ENCODE measurements at places on chromosomes 3 and 15. TPM values are rescaled to one million over a fixed set of nuclear protein-coding genes. Genes with fewer than 3 reads are reported as not detected.

DNA sequence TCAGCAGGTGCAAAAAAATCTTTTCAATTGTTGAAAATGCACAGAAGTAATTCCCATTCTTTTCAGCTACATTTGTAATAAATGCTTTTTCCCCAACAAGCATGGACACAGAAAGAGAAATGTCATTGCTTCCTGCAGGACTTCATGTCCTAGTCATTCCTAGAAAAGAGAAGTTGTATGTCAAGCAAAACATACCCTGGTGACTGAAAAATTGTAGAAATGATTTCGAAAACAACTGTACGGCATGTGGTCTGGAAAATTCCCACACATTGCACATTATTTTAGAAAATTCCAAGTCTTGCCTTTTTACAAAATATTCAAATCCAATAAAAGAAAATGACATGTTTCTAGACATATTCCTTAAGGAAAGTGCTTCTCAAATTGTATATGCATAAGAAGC lies 50.4 kb upstream of the ALCAM start:
- DNase-seq = no peak

- no peak for DNase-seq
These were observed 64.4 kb downstream of the ABI3BP start for GRCh38 chr3:100928638-100929428.

DNA sequence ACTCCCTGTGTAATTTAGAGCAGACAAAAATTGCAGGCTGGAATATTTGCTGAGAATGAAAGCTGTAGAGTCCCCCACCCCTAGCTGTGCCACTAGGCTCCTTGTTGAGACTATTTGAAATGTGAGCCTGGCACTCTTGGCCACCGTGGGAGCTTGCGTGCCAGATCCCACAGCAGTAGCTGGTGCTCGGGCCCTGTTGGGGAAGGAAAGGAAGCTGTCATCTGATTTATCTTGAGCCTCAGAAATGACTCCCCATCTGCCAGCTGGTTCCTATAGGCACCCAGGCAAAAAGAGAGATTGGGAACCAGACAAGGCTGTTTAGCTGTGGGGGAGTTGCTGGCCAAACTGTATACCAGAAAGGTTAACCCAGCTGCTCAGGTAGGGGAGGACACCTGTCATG lies 23.4 kb upstream of the CLEC3B start:
- DNase-seq = no peak

GRCh38 chr3:82509106-82509842 lies 747.8 kb upstream of the GBE1 start:
- no peak for DNase-seq

- DNase-seq = no peak
These were observed 263.0 kb downstream of the TLE3 start for GRCh38 chr15:69834761-69835160.

GRCh38 chr15:23415321-23415865 lies 31.6 kb downstream of the GOLGA6L2 start:
- DNase-seq = no peak

The CNTN3 gene
- 0.39 TPM for polyA plus RNA-seq

- no peak for DNase-seq
These were observed 19.9 kb upstream of the ARHGEF26 start for GRCh38 chr3:154101250-154101649.

- DNase-seq = no peak
These were observed 20.4 kb downstream of the HDC start for GRCh38 chr15:50244959-50245624.

DNA sequence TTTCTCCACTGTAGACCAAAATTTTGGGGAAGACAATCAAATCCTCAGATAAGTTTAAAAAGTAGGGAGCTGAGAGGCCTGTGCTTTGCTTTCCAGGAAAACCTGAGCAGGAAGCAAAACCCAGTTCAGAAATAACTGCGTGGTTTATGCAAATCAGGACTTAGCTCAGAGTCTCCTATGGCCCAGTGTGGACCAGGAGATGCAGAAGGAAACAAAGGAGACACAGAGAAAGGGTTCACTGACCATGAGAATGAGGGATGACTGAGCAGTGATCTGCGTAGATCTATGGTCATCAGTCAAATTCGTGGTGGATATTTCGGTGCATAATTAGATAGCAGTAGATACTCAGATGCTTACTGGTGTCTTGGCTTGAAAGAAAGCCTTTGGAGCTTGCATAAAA lies 196.6 kb downstream of the TPRG1 start:
- no peak for DNase-seq

- DNase-seq = no peak
These were observed 31.3 kb downstream of the PDCD6IP start for GRCh38 chr3:33829720-33830119.

- no peak for DNase-seq
These were observed 116.0 kb upstream of the GADL1 start for GRCh38 chr3:31010491-31010890.

DNA sequence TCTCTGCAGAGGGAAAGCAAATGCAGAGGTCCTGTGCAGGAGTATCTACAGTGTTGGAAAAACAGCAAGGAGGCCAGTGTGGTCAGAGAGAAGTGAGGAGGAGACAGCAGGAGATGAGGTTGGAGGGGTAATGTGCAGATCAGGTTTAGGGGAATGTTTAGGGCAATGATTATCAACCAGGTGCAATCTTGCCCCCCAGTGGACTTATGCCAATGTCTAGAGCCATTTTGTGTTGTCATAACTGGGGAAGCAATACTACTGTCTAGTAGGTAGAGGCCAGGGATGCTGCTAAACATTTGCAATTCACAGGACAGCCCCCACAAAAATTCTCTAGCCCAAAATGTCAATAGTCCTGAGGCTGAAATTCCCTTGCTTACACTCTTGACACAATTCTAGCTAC lies 13.1 kb downstream of the CCDC191 start:
- DNase-seq = no peak

The FES gene
- polyA plus RNA-seq = 12.7 TPM

The PRICKLE2 gene
- polyA plus RNA-seq = 4.3 TPM

The GOLGA6B gene
- polyA plus RNA-seq = 0.32 TPM

DNA sequence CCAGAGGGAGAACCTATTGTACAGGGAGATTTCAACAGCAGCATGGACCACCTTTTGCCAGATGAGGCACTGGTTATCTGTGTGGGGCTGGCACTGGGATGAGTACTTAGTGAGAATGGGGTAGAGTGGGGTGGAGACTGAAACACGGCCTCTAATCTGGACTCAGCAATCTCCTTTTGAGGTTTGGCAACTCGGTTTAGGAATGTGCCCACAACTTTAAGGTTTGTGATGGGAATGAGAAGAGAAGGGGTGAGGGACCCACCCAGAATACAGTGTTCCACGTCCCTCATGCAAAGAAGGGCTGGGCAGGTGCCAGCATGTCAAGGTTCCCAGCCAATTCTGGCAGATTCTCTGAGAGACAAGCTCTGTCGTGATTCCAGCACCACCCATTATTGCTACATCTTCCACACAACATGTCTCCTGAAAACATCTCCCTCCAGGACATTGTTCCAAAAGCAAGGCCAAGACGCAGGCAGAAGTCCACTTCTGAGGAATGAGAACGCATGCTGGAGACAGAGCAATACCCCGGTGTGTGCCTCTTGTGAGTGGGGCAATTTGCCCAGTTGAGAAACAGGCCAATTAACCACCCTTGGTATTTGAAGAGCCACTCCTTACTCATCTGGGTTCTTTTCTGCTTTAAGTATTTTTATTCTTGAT lies 37.5 kb upstream of the CCR4 start:
- DNase-seq = no peak

- DNase-seq = no peak
These were observed 83.5 kb upstream of the VGLL4 start for GRCh38 chr3:11727207-11727606.

DNA sequence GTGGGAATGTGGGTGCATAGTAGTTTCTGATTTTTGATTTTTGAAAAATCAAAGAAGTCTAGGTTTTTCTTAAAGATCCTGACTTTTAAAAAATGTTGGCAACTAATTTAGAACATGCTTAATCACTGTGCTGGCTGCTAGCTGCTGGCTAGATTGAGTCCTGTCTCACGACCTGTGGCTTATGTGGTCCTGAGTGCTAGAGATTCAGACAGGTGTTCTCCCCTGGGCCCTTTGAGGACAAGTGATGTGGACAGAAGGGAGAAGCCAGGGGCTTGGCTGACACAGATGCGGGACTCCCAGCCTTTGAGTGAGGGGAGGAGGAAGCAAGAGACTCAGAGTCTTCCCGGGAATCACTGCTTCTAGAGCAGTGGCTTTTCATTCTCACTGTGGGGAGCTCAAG lies 47.5 kb downstream of the CORO2B start:
- DNase-seq = no peak

- DNase-seq = peak; percentile 76
These were observed 519.7 kb downstream of the FOXP1 start for GRCh38 chr3:71063773-71064290.

GRCh38 chr3:194023501-194024280 lies 112.3 kb upstream of the HES1 start:
- DNase-seq = no peak

DNA sequence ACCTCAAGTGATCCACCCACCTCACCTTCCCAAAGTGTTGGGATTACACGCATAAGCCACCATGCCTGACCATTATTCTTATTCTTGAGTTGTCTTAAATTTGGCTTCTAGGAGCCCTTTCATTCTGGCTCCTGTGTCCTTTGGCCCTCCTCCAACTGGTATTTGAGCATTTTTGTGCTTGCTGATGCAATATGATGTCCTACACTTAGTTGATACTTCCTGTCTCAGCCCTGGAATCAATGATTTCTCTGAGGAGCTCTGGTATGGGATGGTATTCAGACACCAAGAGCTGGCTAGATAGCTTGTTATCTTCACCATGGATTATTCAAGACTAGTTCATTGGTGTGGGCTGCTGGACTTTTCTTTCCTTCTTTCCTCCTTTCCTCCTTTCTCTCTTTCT lies 25.4 kb downstream of the ZNF621 start:
- no peak for DNase-seq

GRCh38 chr3:184308744-184309143 lies 5.7 kb upstream of the EIF4G1 start:
- DNase-seq = no peak

DNA sequence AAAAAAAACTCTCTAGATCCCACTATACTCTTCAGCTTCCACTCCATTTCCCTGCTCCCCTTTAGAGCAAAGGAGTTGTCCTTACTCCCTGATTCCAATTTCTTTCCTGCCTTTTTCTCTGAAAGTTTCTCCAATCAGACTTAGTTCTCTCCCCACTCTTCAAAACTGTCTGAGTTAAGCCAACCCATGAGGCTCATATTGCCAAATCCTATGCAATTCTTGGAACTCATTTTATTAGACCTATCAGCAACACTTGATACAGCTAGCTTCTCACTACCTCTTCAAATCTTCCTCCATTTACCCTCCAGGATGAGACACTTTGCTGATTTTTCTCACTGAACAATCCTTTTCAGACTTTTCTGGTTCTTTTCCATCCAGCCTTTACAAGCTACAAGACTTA lies 233.1 kb downstream of the THRB start:
- no peak for DNase-seq

The GRIP2 gene
- polyA plus RNA-seq = not detected

DNA sequence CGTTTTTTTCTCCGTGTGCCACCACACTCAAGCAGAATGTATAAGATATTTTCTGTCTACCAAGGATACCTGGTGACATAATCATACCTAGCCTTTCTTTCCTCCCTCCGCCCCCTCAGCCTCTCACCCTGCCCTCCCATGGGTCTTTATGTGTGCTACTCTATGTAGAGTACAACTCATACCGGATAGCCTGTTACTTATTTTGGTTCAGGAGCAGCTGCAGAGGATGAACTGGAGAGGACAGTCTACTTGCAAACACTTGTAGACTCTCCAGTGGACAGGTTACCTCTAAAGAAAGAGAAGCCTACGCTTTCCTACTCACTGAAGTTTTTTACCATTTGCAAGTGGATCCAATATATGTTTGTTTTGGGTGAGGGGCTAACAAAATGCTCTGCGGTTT lies 345.9 kb upstream of the TPRG1 start:
- DNase-seq = no peak

- DNase-seq = no peak
These were observed 97.7 kb downstream of the PLCH1 start for GRCh38 chr3:155647206-155647605.

DNA sequence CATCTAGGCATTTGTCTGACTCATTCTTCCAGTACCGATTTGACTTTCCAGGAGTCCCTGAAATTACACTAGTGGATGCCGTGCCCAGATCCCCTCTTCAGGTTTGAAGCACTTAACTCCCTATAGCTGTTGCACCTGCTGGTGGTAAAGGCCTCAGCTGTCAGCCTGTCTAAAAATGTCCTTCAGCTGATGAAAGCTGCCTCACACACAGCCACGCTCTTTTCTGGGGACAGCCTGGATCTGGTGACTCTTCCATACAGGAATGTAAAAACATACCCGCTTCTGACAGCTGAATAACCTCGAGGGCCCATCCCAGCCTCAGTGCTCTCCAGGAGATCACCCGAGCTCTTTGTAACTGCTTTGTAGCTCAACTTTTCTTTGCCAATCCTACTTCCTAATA lies 534.1 kb upstream of the GRM7 start:
- no peak for DNase-seq

The SRPRB gene
- polyA plus RNA-seq = 30.6 TPM

- no peak for DNase-seq
These were observed 503.9 kb upstream of the MDFIC2 start for GRCh38 chr3:70816346-70816745.

DNA sequence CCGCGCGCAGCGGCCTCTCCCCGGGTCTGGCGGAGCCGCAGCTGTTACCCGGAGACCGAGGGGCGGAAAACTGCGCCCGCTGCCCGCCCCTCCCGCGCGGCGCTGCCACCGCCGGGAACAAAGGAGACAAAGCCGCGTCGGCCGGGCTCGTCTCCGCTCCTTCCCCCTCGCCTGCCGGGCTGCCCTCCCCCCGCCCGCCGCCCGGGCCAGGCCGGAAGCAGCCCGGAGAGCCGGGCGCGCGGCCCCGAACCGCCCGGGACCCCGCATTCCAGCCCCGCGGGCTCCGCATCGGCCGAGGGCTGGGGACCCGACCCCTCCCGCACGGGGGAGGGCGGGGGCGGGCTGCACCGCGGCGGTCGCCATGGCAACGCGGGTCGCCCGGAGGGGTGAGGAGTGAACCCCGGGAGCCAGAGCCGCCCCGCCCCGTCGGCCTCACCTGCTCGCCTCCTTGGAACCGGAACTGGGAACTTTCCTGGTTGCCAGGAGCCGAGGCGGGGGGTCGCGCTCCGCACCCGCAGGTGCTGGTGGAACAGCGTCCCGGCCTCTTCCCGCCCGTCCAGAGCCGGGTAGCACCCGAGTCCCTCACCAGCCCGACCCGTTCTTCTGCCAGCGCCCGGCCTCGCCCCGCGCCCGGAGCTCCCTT lies 448 bp downstream of the PLXNB1 start:
- DNase-seq = peak; percentile 60

- peak; percentile 71 for DNase-seq
These were observed 35.0 kb downstream of the MLH1 start for GRCh38 chr3:37028329-37028728.

GRCh38 chr15:39618063-39618823 lies 37.4 kb downstream of the THBS1 start:
- DNase-seq = no peak

GRCh38 chr3:16286751-16287543 lies 21.9 kb downstream of the OXNAD1 start:
- DNase-seq = peak; percentile 66

The ZBTB38 gene
- polyA plus RNA-seq = 20.1 TPM

GRCh38 chr3:23810343-23811184 lies 4.8 kb downstream of the UBE2E1 start:
- peak; percentile 34 for DNase-seq

Data from cardiac muscle cell (in vitro differentiated cells and primary cell).